ENCODE measurements at places on chromosomes 2 and 18.
A peak's percentile ranks its signal among the peaks of the same experiment; 100 is the strongest.

DNA sequence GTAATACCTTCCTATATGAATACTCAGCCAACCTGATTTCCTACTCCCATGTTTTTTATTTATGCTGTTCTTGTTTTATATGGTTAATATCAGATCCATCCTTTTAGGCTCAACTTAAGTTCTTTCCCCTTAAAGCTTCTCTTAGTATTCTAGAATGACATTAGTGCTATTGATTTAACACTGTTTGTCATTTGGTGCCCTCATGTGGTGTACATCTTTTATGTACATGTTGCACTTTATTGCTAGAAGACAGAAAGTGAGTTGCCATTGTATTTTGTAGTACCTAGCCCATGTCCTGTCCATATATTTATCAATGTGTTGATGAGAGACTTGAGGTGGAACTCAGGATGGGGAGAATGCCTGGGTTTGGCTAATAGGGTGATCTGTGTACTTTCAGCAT lies 2.5 kb downstream of the HTRA2 start:
- no peak for DNase-seq

GRCh38 chr2:42554392-42554791 lies 14.0 kb upstream of the MTA3 start:
- no peak for DNase-seq

GRCh38 chr2:238163481-238164198 lies 4.9 kb downstream of the ERFE start:
- DNase-seq = no peak

DNA sequence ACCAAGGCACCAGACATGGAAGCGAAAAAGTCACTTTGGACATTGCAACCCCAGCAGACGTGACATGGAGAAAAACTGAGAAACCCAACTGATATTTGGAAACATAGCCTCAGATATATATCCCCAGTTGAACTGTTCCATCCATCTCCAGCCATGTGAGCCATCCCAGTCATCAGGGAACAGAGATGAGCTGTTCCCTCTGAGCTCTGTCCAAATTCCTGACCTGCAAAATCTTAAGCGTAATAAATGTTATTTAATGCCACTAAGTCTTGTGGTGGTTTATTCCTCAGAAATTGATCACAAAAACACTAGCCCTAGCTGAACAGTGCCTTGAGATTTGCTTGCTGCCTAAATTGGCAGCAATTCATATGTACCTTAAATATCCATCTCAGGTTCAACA lies 182.8 kb downstream of the NRP2 start:
- DNase-seq = no peak

- DNase-seq = no peak
These were observed 764.1 kb upstream of the NXPH2 start for GRCh38 chr2:139544186-139544851.

DNA sequence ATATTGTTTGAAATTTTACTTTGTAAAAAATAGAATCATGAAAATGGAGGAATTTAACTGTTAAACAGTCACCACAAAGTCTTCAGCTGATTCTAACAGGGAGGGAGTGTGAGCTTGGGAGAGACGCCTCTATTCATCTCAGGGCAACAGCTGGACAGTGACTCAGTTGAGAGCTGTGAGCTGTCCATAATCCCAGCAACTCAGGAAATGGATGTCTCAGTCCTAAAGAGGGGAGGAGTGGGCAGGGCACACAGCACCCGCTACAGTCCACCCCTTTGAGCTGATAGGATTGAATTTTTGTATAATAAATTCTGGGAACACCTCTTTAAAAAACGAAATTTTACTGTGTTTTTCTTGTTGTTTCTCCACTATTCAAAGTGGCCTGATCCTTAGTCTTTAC lies 255.1 kb upstream of the THUMPD2 start:
- peak; percentile 82 for DNase-seq

GRCh38 chr18:6576718-6577375 lies 152.7 kb upstream of the ARHGAP28 start:
- DNase-seq = no peak

DNA sequence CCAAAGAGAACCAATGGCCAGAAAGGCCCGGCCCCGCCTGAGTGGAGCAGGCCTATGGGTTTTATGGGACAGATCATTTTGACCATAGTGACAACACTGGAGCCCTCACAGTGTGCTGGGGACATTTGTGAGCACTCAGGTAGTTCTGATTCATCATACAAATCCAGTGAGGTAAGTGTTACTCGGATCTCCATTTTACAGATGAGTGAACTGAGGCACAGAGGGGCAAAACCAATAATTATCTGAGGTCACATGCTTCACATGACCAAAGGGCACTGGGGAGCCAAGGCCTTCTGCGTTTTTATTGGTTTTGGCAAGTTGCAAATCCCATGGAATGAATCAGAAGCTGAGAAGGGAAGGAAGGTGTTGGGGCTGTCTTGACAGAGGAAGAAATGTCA lies 111.5 kb upstream of the MGAT5 start:
- no peak for DNase-seq

DNA sequence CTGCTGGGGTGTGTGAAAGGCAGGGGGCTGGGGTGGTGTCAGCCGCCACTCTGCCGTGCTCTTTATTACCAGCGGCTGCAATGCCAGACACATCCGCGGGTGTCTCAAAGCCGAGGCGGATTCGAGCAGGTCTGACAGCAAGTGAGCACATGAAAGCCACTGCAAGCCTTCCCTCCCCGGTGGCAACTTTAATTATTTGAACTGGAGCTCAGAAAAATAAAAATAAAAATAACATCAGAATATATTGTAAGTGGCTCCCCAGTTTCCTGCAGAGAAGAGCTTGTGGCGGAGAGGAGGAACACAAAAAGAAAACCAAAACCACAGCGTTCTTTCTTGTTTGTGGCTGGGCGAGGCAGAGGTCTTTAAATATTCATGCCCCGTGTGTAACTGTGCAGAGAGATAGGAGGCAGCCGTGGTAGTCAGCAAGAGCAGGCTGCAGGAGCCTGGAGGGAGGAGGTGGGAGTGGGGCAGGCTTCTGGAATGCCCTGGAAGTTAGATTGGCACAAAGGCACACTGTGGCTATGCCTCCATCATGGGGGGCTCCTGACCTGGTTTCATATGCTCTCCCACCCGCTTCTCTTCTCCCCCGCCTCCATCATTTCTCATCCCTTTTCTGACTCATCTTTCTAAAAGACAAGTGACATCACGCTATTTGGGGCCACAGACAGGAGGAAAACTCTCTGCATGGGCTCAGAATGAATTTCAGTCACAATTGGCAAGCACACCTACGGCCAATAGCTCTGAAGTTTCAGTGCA lies 199.8 kb downstream of the CLIP4 start:
- DNase-seq = no peak

DNA sequence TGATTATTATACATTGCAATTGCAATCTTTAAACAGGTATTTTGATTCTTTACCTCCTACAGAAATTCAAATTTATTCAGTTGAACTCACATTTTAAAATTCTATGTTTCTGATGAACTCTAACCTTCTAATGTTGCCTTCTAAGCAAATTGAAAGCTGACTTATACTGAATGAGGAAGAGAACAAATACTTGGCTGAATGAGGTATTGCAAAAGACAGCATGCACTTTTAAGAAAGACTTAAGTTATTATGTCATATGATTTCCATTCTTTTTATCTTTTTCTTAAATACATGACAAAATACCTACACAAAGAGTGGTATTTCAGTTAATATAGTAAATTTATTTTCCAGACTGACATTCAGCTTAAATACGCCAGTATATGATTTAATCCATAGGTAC lies 64.7 kb downstream of the FAM228A start:
- DNase-seq = no peak

DNA sequence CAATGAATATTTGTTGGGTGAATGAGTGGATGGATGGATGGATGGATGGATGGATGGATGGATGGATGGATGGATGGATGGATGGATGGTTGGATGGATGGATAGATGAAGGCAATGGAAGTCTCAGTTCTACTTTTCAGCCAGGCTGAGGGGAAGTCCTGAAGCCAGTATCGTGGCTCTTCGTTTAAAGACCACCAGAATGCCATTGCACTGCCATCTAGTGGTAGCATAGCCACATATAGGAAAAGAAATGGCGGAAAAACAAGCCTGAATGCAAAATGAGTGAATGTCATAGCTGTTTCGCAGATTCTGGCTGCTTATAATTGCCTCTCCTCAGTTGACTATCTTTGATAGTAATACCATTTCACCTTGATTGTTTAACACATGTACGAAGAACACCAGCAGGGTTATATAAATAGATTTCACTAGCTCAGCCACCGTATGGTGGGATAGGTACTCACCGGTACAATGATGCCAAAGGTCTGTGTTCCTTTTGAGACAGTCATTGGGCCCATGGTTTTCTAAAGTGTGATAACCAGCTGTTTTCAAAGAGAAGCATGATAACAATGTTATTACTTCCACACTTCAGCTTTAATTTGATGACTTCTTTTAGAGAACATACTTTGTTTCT lies 62.3 kb upstream of the GREB1L start:
- DNase-seq = no peak

DNA sequence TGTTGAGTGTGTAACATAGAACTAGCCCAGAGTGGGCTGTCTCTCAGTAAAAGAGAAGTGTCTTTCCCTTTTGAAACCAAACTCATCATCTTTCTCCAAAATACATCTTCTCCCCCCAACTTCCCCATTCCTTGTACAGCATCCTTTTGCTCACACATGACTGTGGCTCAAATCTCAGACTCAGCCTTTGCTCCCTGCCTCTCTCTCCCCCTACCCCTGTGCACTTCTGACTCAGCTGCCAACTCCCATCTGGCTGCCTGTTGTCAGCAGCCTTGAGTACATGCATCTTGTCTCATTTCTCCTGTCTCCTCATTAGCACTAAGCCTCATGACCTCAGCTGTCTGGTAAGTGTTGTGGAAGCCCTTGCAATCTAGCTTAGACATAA lies 18.1 kb upstream of the MGAT4A start:
- no peak for DNase-seq

GRCh38 chr2:50584185-50584584 lies 447.7 kb downstream of the NRXN1 start:
- no peak for DNase-seq

DNA sequence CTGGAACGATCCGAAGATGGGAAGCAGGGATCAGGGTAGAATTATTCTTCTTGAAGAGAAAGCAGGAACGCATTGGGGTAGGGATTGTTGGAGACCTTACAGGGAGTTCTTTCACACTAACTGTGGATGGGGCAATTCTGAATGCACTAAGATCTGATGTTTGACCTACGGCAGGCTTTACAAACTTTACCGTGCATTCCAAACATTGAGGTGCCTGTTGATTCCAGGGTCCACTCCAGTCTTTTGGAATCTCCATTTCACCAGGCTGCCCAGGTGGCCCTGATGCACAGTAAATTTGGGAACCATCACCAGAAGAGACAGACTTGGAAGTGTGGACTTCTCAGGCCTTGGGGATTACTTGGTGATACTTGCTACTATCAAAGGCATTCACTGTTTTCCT lies 76.9 kb downstream of the RFTN2 start:
- DNase-seq = no peak

DNA sequence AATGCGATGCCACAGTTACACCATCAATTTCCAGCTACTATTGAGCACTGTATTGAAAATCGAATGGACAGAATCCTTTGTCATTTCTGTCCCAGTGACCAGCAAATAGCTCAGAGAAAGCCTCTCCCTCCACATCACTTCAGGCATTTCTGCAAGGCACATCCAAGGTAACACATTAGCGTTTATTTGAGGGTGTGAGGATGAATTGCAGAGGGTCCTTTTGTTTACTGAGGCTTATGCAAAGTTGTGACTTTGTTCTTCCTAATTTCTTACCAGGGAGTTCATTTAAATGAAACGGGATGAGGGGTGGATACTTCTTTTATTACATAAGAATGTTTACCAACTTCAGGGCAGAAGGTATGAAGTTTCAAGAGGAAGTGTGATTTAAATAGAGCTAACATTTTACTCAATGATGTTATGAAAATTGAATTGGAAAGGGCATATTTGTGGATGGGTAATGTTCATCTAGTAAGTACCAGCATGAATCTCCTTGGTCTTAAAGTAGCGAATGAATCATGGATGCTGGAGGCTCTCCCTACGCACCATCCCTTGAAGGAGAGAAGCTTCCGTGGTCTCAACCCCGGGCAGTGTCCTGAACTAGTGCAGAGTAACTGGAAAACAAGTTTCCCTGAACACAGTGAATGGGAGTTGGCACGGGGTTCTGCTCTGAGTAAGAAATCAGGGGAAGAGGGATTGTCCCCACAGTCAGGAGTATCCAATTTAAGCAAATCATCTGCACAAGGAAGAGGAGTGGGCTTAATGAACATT lies 756.5 kb downstream of the GALR1 start:
- no peak for DNase-seq

GRCh38 chr2:225693259-225693658 lies 293.7 kb downstream of the NYAP2 start:
- no peak for DNase-seq

DNA sequence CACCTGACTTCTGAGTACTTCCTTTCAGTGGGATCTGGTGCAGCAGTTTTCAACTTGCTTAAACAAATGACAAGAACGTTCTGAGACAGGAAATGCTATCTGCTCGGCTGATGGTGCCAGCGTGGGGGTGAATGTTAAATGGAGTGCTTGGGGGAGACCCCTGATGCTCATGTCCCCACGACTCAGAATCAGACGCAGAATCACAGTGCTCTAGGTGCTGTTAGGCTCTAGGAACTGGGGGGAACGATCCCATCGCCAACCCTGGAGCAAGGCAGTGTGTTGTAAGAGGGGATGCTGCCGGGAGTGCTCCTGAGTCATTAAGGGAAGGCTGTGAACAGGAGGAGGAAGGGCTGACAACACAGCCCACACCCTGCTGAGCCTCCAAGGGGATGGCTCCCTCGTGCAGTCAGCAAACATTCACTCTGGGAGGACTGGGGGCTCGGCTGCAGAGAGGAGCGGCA lies 34.1 kb upstream of the KCNF1 start:
- DNase-seq = no peak

GRCh38 chr2:239926587-239927232 lies 98.4 kb downstream of the NDUFA10 start:
- no peak for DNase-seq

GRCh38 chr18:70822117-70822516 lies 533.3 kb downstream of the SOCS6 start:
- no peak for DNase-seq

- no peak for DNase-seq
These were observed 127.8 kb downstream of the TTC27 start for GRCh38 chr2:32755666-32756065.

DNA sequence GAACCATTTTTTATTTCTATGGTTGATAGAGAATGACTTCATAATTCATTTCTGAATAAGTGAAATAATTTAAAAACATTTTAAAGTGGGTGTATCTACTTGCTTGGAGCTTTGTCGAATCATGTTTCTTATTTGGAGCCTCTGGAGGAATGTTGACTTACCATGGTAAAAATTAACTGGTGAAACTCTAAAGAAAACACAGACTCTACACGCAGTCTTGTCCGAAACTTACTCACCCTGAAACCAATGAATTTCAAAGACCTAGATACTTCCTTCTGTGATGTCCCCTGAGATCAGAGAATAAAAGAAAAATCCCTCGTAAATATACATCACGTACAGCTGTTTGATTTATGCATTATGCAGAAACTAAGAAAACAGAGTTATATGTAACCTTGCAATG lies 665.2 kb upstream of the NRXN1 start:
- no peak for DNase-seq

DNA sequence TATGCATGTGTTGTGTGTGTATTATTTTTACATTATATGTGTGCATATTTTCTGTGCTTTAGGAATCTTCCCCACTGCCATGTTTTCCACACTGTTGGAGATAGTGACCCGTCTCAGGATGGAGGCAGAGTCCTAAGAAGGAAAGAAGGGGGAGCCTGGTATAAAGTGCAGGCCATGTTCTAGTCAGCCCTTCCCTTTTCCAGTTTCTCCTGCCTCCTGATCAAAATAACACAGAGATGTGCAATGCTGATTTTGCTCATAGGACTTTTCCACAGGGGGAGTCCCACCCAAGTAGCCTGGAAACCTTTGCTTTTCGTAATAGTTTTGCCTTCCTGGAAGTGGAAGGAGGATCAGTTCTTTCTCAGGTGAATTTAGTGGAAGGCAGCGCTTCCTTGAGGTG lies 72.8 kb upstream of the FAM237A start:
- DNase-seq = no peak
